Kidney (tissue), 22 donors: ENCODE measurements at places on chromosomes 2 and 18. TPM values are rescaled to one million over a fixed set of nuclear protein-coding genes. Genes with fewer than 3 reads are reported as not detected.

Gene SIX3
- total RNA-seq, result 0.16 TPM

Gene DSG1
- total RNA-seq, result not detected

Gene ZBTB7C
- 13.8 TPM for total RNA-seq

- H3K4me3 ChIP-seq, result no peak overlapping the region
- no peak overlapping the region for H3K27ac ChIP-seq
- H3K27me3 ChIP-seq, result no peaks in the 10 kb centered on the region
- H3K4me1 ChIP-seq, result peaks cover 8% of the 10 kb centered on the region
- no peaks in the 10 kb centered on the region for H3K36me3 ChIP-seq
- DNase-seq, result no peak
Measured at GRCh38 chr2:98039085-98039756, 43.5 kb upstream of the TMEM131 start.

Gene TMEM247
- total RNA-seq, result not detected

DNA sequence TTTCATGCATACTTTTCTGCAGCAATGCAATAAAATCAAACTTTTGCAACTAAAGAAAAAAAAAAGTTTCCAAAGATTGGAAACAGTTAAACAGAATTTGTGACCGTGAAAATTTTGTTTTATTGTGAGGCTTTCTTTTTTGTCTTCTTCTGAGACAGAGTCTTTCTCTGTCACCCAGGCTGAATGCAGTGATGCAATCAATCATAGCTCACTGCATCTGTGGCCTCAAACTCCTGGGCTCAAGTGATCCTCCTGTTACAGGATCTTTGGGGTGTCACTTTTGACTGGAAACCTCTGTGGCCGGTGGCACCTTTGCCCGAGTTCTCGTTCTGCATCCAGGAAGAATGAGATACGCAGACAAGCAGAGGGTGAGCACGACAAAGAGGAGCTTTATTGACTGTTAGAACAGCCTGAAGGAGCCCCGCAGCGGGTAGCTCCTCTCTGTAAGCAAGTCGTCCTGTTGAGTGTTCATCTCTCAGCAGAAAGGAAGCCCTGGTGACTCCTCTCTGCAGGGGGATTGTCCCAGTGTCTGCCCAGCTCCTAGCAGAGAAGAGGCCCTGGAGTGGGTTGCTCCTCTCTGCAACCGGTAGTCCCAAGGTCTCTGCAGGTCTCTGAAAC is 16.9 kb upstream of the ILKAP start:
- no peaks in the 10 kb centered on the region for H3K27me3 ChIP-seq
- H3K36me3 ChIP-seq, result no peaks in the 10 kb centered on the region
- H3K4me3 ChIP-seq, result no peak overlapping the region
- no peak for DNase-seq

GRCh38 chr2:122244598-122245229 is 489.3 kb downstream of the TSN start:
- no peaks in the 10 kb centered on the region for H3K36me3 ChIP-seq
- H3K4me1 ChIP-seq, result no peaks in the 10 kb centered on the region
- H3K27ac ChIP-seq, result no peak overlapping the region
- H3K4me3 ChIP-seq, result no peak overlapping the region
- H3K27me3 ChIP-seq, result no peaks in the 10 kb centered on the region

GRCh38 chr2:28339516-28340175 is 53.0 kb upstream of the FOSL2 start:
- H3K36me3 ChIP-seq, result no peaks in the 10 kb centered on the region
- H3K4me3 ChIP-seq, result no peak overlapping the region
- H3K27me3 ChIP-seq, result no peaks in the 10 kb centered on the region
- DNase-seq, result no peak
- H3K4me1 ChIP-seq, result peaks cover 10% of the 10 kb centered on the region
- no peak overlapping the region for H3K27ac ChIP-seq

GRCh38 chr2:46179037-46179621 is 118.1 kb upstream of the EPAS1 start:
- no peaks in the 10 kb centered on the region for H3K36me3 ChIP-seq
- H3K4me3 ChIP-seq, result no peak overlapping the region
- no peaks in the 10 kb centered on the region for H3K27me3 ChIP-seq
- H3K27ac ChIP-seq, result peak overlapping the region; percentile 69

GRCh38 chr2:133303150-133303549 is 265.1 kb downstream of the NCKAP5 start:
- H3K36me3 ChIP-seq, result no peaks in the 10 kb centered on the region
- H3K27ac ChIP-seq, result no peak overlapping the region
- no peak for DNase-seq
- H3K27me3 ChIP-seq, result no peaks in the 10 kb centered on the region
- H3K4me1 ChIP-seq, result no peaks in the 10 kb centered on the region

Gene IL1F10
- not detected for total RNA-seq

- H3K27me3 ChIP-seq, result no peaks in the 10 kb centered on the region
- DNase-seq, result no peak
- no peak overlapping the region for H3K27ac ChIP-seq
Measured at GRCh38 chr2:173462892-173463840, 108.5 kb downstream of the CDCA7 start.
